ENCODE measurements at places on chromosomes 1 and 21.
A peak's percentile ranks its signal among the peaks of the same experiment; 100 is the strongest.

GRCh38 chr1:21779613-21780521, 3.1 kb downstream of the USP48 start:
- no peak for DNase-seq

DNA sequence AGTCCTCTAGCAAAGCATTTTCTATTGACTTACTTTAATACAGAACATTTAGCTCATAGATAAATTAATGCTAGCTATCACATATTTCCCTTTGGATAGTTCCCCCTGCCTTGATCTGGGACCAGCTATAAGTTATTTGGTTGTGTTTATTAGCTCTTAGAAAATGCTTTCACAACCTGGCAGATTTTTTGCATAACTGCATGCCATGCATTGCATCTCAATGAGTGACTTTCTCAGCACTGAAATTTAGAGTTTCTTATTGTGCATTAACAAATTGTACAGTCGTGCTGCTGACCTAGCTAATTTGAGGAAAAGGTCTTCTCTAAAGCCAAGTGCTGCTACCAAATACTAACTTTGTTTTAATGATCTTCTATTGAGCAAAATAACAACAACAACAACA, 164.8 kb downstream of the PLPPR5 start:
- peak; percentile 25 for DNase-seq

- no peak for DNase-seq
Measured at GRCh38 chr1:27894521-27894920, 22.2 kb downstream of the THEMIS2 start.

DNA sequence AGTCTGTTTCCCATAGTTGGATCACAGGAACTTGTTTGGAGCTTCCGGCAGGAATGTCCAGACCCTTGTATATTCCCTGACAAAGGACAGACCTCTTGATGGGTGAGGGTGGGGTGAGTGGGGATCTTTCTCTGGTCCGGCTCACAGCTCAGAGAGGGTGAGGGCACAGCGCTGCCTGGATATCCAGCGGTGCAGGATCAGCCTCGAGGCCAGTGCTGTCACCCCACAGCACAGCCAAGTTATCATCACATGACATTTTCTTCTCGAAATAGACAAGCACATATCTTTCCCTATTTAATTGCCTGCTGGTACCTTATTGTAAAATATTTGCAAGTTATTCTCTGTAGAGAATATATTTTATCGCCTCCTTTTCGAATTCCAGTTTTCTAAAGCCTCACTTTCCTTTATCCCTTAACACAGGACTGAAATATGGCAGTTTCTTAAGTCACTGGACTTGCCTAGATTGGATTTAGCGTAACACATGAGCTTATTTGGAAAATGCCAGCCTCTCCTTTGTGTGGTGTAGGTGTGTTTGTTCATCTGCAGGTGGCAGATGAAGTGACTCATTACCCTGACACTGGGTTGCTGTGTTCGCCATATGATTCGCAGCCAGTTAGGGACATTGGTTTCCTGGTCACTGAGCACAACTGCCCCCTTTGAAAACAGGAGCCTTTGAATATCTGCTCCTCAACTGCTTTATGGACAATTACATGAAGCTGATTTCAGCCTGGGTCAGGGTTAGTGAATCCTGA, 21.4 kb downstream of the CLIC6 start:
- DNase-seq, result no peak

- peak; percentile 83 for DNase-seq
Measured at GRCh38 chr1:112395821-112396652, at the start of gene CTTNBP2NL. Gene CTTNBP2NL, plus strand, starts transcription at chr1:112396214. Its CDS starts 19,952 bp downstream, at chr1:112416166.

- DNase-seq, result no peak
Measured at GRCh38 chr1:47561523-47562007, 123.7 kb downstream of the FOXD2 start.

- no peak for DNase-seq
Measured at GRCh38 chr21:39161064-39161463, 22.2 kb downstream of the PSMG1 start.

All from HS-5 (cell line).